ENCODE measurements at places on chromosomes 5 and 9.

GRCh38 chr5:51156838-51157237, 226.4 kb upstream of the ISL1 start:
- peak; percentile 46 for DNase-seq

DNA sequence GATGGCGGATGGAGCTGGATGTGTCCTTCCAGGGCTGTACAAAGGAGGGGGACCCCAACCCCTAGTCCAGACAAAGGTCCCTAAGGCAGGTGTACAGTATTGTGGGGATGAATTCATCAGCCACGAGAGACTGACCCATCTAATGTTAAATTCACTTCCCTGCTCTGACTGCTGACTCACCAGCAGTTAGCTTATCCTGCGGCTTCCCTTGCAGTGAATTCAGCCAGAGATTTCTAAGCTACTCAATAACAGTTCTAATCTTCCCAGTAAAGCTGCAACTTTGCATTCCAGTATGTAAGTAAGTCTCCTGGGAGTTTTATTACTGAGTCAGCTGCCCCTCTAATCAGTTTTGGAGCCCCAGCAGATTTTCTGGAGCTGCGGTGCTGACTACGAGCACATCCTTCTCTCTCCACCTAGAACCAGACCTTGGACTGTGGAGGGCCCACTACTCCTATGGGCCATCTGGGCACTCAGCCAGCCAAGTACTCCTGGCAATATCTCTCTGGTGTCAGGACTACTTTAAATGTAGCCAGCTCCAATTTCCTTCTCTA, 16.1 kb downstream of the B4GALT1 start:
- DNase-seq = no peak

- peak; percentile 92 for DNase-seq
Measured at GRCh38 chr5:172713113-172713808, 57.7 kb downstream of the DUSP1 start.

DNA sequence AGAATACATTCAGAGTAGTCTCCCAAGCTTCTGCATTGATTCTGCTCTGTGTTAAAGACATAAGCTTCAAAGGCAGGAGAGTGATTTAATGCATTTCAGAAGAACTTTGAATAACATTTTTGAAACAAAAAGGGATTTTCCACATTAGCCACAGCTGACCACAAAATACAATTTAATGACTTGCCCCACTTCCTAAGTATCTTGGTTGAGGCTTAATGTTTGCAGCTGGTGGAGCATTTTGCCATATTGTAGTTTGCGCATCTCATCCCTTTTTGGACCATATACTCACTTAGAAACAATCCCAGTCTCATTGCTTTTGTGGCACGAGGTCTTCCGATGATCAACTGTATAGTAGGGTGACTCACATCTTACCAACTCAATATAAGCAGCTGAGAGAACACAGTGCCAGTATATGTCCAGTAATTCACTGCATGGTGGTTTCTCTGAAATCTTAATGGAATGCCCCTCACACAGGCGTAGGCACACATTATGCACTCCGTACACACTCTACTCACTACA, 455.8 kb upstream of the PTGER4 start:
- DNase-seq = no peak

- DNase-seq = peak; percentile 44
Measured at GRCh38 chr9:138102246-138103051, 224.9 kb downstream of the CACNA1B start.

DNA sequence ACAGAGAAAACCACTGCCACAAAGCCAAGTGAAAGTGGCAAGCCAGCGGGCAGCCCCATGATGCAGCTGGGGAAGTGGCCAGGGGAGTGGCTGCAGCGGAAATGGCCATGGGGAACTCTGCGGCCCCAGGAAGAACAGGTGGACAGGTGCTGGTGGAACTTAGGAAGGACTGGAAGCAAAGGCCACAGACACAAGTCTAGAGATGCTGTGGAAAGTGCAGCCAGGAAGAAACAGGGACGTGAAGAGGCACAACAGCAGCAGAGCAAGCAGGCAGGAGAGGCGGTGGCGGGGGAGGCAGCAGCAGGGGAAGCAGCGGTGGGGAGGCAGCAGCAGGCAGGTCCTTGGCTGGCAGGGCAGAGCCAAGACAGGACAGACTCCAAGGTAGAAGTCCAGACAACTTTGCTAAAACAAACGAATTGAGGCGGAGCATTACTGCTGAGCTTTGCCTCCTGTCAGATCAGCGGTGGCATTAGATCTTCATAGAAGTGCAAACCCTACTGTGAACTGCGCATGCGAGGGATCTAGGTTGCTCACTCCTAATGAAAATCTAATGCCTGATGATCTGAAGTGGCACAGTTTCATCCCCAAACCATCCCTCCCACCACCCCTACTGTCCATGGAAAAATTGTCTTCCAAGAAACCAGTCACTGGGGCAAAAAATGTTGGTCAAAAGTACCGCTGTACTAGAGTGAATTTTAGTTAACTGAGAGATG, 11.8 kb downstream of the SURF6 start:
- DNase-seq = no peak

DNA sequence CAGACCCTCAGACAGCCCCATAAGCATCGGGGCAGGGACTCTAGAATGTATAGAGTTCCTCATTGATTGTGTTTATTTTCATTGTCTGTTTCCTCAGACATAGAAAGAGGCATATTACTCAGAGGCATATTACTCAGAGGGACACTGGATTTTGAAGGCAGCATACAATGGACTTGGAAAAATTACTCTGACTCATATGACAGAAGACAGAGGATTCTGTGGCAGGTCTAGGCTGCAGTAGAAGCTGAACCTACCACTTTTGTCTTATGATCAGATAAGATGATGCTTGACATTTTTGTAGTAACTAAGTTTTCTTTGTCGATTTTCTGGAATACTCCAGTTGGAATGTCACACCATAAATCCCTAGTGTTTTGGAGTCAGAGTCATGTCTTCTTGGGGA, 105.2 kb downstream of the ST8SIA4 start:
- DNase-seq = no peak
